ENCODE measurements at places on chromosomes 1 and 21.
A peak's percentile ranks its signal among the peaks of the same experiment; 100 is the strongest.

GRCh38 chr1:226890331-226891108, 20.1 kb downstream of the PSEN2 start:
- DNase-seq, result no peak

GRCh38 chr21:18403735-18404450, at the start of gene TMPRSS15:
TSS of gene TMPRSS15 (minus strand) at chr21:18403785. CDS start at chr21:18403622, 163 bp downstream.
- no peak for DNase-seq

DNA sequence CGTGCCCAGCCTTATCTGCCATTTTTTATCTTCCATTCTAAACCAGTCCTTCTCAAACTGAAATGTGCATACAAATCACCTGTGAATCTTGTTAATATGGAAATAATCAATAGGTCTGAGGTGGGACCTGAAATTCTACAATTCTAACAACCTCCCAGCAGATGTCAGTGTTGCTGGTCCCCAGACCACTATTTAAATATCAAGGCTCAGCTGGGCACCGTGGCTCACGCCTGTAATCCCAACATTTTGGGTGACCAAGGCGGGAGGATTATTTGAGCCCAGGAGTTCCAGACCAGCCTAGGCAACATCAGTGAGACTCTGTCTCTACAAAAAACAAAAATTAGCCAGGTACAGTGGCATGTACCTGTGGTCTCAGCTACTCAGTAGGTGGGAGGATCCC, 4.1 kb downstream of the UQCRHL start:
- DNase-seq, result peak; percentile 23

DNA sequence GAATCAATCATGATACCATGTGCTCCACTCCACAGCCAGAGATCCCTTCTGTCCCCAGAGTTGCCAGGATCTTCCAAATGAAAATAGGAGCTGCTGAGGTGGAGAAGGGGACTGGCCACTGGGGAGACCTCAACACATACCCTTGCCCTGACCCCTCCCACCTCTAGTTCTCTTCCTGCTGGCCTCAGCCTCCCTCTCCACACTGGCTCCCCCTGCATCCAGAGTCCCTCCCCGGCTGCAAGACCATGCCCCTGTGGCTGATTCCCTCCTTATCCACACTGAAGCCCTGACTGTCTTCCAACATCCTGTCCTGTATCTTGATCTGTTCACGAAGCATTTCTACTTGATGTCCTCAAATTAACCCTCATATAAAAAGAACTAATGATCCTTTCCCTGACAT, 21.1 kb upstream of the CDK18 start:
- DNase-seq, result no peak

GRCh38 chr1:116508984-116509980, 61.5 kb downstream of the CD58 start:
- DNase-seq, result peak; percentile 32

- no peak for DNase-seq
Measured at GRCh38 chr1:153561466-153561985, 4.1 kb downstream of the S100A2 start.

DNA sequence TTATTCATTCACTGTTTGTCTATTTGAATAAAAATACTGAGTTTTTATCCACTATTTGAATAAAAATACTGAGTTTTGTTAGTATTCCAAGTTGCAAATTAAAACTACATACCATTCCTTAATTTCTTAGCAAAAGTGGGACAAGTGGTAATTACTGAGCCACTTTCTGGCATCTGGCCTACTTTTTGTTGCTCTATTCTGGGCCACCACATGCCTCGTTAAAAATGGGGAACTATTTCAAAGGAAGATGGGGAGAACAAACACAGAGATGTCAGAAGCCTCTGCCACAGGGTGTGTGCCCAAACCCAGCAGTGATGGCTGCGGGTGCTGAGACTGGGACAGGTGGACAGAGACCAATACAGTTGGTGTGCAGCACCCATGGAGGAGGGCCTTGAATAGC, 14.6 kb downstream of the PIGP start:
- DNase-seq, result no peak

GRCh38 chr1:205532026-205532898, 27.8 kb downstream of the CDK18 start:
- no peak for DNase-seq

DNA sequence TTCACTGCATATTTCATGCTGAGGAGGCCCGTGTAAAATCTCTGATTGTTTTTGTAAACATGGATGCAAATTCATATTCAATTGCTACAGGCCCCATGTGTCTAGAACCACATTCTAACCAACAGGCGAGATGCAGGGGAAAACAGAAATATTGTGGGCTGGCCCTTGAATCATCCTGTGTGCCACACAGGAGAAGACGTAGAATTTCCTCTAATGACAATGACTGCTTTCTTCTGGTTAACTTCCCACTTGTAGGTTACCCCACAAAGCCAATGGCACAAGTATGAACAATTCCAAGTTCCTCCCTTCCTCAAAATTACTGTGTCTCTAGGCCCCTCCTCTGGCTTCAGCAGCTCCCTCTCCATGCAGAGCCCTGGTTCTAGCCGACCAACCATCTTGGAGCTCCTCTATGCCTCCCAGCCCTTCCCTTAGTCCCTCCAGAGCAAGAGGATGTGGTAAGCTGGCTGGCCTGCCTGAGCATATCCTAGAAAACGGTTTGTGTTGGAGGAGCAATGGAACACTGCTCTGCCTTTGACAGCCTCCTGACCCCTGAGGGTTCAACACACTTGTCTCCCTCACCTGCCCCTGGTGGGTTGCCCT, 205.2 kb downstream of the HS2ST1 start:
- DNase-seq, result no peak

DNA sequence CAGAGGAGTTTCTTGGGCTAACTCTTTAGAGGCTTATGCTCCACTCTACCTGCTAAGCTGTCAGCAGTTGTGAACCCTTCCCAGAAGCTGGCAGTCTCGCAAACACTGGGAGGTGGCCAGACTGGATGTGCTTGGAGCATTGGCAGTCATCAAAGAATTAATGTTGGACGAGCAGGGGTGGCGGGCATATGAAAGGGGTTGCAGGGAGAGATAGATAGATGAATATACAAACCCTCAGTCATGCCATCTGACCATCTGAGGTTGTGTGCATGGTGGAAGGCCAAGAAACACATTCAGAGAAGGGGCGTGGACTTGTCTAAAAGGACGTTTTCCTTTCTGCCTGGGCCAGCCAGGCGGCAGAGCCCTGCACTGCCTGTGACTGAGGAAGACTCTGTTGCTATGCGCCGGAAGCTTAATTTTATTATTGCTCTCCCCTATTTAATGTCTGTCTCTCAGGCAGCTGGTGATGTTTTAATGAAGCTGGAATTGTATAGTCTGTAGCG, 164.4 kb downstream of the PBX1 start:
- no peak for DNase-seq

GRCh38 chr1:57111175-57111574, 145.4 kb upstream of the C8B start:
- DNase-seq, result no peak

DNA sequence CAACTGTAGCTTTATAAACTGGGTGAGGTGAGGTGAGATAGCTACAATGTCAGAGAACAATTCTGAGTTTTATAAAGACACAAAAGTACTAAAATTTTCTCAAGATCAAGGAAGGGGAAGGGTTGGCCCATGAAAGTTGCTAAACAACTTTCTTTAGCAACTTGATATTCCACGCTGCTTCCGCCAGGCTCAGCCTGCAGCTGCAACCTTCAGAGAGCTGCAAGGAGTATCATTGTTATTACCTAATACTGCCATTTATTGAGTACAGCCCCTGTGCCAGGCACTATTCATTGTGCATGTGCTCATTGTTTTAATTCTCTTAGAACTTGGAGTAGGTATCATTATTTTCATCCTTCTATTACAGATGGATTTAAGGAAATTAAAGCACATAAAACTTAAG, 34.1 kb upstream of the SUCO start:
- DNase-seq, result no peak

DNA sequence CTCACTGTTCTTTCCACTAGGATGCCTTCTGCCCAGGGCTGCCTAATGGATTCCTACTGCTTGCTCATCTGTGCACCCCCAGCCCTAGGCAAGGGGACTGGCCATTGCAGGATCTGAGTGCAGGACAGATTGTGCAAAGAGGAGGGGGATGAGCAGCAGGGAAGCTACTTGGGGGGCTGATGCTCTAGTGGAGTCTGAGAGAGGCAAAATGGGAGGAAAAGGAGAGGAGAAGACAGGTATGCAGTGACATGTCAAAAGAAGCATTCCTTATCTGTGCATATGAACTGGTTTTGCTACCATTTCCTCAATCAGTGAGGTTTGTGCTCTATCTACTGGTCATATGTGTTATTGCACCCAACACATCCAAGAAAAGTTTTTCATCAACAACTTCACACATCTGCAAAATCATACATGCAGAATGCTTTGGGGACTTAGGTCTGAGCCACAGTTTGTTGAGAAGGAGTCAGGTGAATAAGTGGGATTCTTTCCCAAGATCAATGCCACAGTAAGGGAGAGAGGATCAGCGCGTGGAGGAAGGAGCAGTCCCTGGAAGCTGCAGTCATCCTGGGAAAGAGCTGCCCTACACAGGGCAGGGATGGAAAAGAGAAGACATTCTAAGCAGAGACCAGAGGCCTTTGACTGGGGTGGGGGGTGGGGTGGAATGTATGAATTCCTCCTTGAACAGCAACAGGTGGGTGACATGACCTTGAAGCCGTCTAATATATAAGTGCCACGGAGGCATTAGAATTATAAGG, 14.4 kb downstream of the SLC5A9 start:
- DNase-seq, result peak; percentile 5

DNA sequence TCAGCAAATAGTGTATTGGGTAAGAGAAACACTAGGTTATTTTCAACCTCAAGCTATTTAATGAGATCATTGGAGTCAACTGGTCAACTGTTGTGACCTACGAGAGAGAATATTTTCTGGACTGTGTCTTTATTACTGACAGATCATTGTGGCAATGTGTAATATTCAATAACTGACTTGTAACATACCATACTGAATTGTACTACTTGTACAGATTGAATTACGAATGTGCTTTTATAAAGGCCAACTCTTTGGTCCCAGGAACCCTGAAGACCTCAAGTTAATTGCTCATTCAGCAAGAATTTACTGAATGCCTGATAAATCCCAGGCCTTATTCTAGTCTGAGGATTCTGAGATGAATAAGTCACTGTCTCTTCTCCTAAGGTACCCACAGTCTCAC, 56.1 kb upstream of the CAMK1G start:
- no peak for DNase-seq

DNA sequence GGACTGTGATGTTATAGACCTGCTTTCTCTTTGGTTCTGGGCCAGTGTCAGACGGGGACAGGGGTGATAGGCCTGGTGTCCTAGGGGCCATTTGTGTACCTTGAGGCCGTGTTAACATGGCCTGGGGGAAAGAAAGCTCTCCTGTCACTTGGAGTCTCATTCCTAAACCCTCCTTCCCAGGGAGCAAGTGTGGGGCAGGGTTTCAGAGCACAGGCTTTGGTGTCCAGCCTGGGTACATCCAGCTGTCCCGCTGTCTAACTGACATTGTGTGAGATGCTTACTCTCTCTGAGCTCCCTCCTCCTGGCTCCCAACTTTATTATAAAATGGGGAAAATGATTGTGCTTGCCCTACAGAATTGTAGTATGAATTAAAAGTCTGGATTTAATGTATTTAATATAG, 32.6 kb upstream of the EPHA8 start:
- no peak for DNase-seq

DNA sequence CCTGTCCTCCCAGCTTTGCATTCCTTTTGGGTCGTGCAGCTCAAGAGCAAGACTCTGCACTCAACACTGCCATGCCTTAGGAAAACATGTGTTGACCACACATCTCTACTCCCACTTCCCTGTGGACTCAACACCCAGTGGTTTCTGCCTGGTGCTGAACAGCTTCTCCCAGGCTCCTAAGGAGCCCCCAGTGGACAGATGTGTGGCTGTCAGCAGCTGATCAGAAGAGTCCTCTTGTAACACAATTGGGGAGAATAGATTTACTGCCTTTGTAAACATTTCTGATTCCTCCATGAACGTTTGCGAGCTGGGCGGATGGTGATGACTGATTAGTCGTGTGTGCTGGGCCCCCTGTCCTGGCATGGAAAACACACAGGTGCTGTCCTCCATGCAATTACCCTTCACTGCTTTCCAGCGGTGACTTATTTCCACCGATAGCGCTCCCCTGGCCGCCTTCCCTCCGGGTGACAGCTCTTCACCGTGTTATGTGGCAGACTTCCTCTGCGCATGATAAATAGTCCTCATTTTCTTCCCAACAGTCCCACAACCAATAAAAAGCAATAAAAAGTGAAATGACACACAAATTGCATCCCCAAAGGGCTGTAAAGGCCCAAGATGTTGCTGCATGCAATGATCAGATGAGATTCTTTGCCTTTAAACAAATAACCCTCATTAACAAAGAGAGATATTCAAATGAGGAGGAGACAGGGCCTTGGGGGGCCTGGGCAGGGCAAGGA, 249.4 kb upstream of the AJAP1 start:
- DNase-seq, result no peak

- DNase-seq, result no peak
Measured at GRCh38 chr1:53541761-53542550, 82.8 kb downstream of the DMRTB1 start.

DNA sequence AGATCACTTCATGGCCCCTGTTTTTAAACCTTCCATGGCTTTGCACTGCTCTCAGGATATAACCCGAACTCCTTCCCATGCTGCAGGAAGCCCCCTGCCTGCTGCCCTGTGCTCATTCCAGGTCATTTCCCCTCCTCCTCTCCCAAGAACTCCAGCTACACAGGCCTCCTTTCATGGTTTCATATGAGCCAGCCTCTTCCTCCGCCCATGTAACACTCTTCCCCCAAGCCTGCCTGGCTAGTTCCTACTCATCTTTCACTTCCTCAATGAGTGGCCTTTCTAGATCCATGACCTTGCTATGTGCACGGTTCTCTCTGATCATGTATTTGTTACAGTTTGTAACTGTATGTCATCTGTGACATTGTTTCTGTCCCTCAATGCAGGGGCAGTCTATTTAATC, 3.1 kb upstream of the NCF2 start:
- DNase-seq, result no peak

- DNase-seq, result no peak
Measured at GRCh38 chr1:164510435-164510834, 48.5 kb upstream of the PBX1 start.

GRCh38 chr1:218817071-218817470, 356.6 kb upstream of the LYPLAL1 start:
- DNase-seq, result no peak

DNA sequence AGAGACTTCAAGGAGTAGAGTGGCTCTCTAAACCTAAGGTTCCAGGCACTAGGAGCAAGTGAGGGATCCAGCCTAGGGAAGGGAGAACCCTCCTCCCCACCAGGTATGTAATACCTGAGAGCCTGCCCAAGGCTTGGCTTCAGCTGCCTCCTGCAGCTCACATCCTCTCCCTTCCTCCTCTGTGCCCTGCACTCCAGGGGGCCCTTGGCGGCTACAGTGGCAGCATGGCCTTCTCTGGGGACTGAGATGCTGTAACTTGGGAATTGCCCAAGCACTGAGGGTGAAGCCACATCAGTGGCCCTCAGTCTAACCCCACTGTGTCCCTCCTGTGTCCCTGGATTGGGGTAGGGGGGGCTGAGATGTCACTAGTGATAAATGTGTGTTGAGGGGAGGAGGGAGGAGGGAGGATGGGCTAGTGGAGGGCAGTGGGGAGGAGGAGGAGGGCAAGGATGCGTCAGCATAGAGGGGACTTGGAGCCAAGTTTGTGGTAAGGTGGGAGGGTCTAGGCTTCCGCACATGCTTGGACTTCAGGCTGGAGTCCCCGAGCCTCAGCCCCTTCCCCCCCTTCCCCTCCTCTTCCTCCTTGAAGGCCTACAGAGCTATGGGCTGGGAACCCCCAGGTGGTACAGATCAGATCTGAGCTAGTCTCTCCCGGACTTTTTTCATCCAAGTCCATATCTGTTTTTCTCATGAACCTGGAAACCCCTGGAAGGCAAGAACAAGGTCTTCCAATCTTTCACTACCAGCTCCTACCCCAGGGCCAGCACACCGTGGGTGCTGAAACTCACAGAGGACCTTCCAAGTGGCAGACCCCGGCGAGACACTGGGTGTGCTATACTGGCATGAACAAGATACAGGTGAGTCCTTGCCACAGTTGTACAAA, 17.5 kb downstream of the COL9A2 start:
- no peak for DNase-seq

Data from SW 1271 (cell line).